ENCODE measurements at places on chromosomes 16 and 17.

GRCh38 chr17:31724619-31725018 lies 134.4 kb downstream of the COPRS start:
- DNase-seq, result no peak

GRCh38 chr16:80827007-80827406 lies 22.6 kb upstream of the CDYL2 start:
- no peak for DNase-seq

- no peak for DNase-seq
Measured at GRCh38 chr16:81843683-81844082, 64.6 kb downstream of the PLCG2 start.

- DNase-seq, result no peak
Measured at GRCh38 chr17:50920041-50920410, 53.9 kb upstream of the TOB1 start.

- no peak for DNase-seq
Measured at GRCh38 chr17:81858170-81858966, 2.0 kb downstream of the P4HB start.

GRCh38 chr17:17696882-17697633 lies 15.8 kb downstream of the RAI1 start:
- no peak for DNase-seq

DNA sequence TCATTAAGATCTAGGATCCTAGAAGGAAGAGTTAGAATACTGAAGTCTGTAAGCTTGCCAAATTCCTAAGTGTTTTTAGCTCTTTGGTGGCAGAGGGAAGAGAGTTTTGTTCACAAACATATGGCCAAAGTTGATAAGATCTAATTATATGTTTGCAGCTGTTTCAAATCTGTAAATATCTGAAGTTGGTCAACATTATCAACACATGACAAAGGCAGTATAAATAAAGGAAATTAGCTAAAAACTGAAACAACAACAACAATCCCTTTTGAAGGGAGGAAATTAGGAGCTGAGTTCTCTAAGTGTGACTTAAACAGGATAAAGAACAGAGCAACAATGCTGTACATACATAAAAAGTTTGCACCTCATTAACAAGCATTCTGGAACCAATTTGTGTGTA lies 208.7 kb downstream of the KCNJ2 start:
- no peak for DNase-seq

DNA sequence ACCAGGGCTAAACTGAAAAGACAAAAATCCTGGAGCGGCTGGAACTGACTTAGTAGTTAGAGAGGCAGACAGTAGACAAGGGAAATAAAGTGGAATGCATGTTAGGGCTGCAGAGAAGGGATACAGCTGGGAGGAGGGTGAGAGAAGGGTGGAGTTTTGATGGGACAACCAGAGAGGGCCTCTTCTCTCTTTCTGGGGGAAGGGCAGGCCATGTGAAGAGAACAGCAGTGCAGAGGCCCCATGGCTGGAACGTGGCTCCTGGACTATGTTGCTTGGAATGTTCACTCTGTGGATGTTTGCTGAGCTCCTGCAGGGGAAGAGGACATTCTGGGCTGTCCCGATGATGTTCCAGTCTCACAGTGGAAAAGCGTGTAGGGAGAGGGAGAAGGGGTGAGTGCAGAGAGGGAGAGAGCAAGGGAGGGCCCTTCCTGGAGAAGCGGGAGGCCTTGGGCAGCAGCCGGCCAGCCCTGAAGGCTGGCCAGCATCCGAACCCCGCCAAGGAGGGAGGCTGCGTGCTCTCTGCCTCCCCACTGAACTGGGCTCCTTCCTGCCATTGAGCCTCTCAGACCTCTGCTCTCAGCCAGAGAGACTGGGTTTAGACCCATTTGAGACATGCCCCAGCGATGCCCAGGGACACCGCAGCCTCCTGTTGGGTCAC lies 33.1 kb upstream of the GSE1 start:
- no peak for DNase-seq

GRCh38 chr17:44794851-44795413 lies 35.2 kb downstream of the GJC1 start:
- no peak for DNase-seq

GRCh38 chr17:45820052-45820780 lies 24.5 kb upstream of the SPPL2C start:
- DNase-seq, result no peak

- no peak for DNase-seq
Measured at GRCh38 chr17:63911041-63911635, at the start of gene CSHL1. Gene CSHL1, minus strand, starts transcription at chr17:63911258. Its CDS starts 62 bp downstream, at chr17:63911196.

- DNase-seq, result no peak
Measured at GRCh38 chr17:47877368-47878034, 18.5 kb upstream of the SP2 start.

GRCh38 chr17:36720131-36720530 lies 118.7 kb downstream of the MRM1 start:
- no peak for DNase-seq

- no peak for DNase-seq
Measured at GRCh38 chr17:62140836-62141235, 75.8 kb upstream of the MED13 start.

DNA sequence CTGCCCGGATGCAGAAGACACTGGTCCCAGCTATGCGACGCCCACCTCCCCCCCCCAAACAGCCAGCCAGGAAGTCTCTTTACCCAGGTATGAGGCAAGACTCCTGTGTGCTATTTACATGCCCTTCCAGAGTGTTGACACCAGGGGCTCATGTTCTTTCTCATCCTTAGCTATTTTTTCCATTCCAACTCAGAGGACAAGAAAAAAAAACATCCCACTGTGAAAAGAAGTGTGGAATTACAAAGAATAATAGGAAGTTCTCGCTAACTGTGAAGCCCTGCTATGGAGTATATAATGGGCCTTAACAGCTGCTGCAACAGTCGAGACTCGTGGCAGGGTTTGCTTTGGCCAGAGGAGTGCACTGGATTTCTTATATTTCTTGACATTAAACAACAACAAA lies 584.9 kb downstream of the CDH13 start:
- no peak for DNase-seq

- no peak for DNase-seq
Measured at GRCh38 chr16:75402159-75402820, 31.0 kb downstream of the CFDP1 start.

GRCh38 chr16:69566981-69567680 lies 1.4 kb downstream of the NFAT5 start:
- DNase-seq, result no peak

- no peak for DNase-seq
Measured at GRCh38 chr16:70659546-70659945, 13.2 kb downstream of the IL34 start.

All from caudate nucleus (tissue), 63 donors.